Cortex of kidney (tissue), 1 donor: ENCODE measurements at places on chromosomes 4 and X.

DNA sequence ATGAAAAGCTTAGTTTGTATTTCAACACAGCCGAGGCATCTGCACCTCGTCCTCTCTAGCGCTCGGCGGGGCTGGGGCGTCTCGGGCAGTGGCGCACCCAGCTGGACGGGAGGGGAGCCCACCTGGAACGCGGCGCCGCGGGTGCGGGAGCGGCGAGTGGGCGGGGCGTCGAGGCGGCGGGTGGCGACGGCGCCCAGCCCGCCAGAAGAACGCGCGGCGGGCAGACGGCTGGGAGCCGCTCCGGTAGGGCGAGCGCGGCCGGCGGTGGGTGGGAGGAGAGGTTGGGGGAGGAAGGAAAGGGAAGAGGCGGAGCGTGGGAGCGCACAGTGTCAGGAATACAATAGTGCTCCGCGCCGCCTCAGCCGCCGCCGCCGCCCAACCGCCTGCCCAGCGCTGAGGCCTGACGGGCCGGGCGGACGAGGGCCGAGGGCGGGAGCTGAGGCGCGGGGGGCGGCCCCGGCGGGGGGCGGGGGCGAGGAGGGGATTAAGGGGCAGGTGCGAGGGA, at the start of gene JADE3:
Gene JADE3, plus strand, starts transcription at position 324 of the 505 bp plus-strand sequence. CDS start 72,474 bp downstream, outside the sequence.
- DNase-seq, result no peak

GRCh38 chr4:142282870-142283431, 563.1 kb downstream of the INPP4B start:
- DNase-seq, result no peak

DNA sequence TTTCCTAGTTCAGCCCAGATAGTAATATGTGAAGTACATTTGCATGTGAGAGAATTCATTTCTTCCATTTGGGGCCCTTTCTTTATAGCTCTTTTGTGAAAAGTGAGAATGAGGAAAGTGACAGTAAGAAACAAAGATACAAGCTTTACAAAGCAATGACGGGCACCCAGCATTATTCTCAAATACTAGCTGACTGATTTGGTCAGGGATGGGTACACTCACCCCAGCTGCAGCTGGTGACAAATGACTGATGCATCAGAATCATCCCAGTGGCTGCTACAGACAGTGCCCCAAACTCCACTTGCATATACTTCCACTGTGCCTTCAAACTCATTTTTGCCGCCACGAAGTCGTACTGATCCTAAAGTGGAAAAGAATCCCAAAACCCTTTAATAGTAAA, 14.8 kb downstream of the PRSS12 start:
- DNase-seq, result no peak

DNA sequence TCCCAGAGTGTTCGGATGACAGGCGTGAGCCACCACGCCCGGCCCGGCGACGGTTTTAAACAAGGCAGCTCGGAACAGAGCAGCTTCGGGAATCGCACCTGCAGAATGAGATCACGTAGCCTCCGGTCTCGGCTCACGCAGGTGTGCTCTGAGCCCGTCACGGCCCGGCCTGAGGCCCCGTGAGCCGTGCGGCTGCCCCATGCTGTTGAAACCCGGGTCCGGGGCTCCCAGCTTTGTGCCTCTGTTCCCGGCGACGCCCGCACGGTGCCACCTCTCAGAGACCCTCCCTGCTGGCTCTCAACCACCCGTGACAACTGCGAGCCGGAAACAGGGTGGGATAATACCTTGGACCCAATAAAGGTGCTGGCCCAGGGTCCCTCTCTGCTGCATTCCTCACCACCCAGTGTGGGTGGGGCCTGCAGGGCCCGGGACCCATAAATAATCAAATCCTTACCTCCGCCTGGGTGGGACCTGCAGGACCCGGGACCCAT, 13.4 kb upstream of the PLCXD1 start:
- DNase-seq, result no peak

- DNase-seq, result no peak
Measured at GRCh38 chr4:94979621-94980020, 221.9 kb downstream of the BMPR1B start.

DNA sequence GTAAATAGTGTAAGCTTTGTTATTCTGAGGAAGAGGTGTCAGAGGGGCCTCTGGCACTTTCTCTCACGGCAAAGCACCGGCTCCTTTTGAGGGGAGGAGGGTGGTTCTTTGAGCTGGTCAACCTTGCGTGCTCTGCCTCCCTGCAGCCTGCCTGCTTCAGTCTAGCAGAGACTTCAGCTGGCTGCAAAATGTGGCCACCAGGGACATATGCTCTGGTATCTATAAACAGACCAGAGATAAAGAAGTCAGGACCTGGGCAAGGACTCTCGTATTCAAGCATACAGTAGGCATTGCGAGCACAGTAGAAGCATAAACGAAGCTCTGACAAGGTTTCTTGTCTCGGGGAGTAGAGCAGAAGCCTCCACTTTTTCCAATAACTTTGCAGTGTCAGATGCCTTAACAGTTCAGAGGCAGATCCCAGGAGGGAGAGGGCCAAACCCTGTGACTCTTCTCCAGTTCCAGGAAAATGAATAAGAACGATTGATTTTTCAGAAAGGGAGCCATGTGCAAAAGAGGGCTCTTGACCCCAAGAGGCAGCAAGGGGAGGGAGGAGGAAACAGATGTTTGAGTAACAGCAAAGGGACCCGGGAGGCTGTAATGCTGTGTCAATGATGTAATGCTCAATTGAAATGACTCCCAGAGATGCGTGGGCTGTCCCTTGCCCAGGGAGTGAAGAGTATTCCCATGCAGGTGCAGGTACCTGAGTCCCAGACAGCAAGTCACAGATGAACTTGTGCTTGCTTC, 57.9 kb upstream of the TEX13D start:
- no peak for DNase-seq

GRCh38 chr4:148064451-148064850, 332.6 kb downstream of the ARHGAP10 start:
- DNase-seq, result no peak

- no peak for DNase-seq
Measured at GRCh38 chrX:19152762-19153161, 30.5 kb upstream of the ADGRG2 start.

DNA sequence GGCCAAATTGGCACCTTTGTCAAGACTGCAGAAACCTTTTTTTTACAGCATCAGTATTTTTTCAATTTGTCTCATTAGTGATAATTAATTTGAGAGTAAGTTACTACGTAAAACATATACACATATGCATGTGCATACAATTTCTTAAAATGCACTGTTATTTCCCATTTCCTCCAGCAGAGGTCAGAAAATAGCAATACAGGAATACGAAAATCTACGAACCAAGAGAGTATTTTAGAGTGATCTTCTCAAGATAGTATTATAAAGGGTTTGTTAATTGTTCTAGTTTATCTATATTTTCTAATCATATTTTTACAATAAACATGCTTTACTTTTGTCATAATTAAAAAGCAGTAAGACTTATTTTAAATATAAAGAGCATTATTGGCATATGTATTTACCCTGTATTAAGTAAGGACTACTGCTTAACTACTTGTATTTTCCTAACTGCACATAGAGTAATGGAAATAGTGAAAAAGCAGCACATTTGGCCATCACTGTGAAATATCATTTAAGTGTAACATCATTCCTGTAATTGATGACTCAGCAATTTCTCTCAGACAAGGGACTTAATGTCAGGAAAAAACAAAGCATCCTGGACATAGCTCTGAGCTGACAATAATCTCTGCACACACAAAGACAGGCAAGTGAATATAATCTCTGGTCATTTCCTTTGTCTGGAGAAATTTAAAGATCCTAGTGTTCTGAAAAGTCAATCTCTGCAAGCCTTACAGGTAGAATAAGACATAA, 45.6 kb downstream of the MAOB start:
- no peak for DNase-seq

GRCh38 chrX:10602646-10603045, 17.7 kb downstream of the MID1 start:
- no peak for DNase-seq

- DNase-seq, result no peak
Measured at GRCh38 chrX:100643956-100644860, at the start of gene SRPX2. Gene SRPX2 (plus strand): TSS chrX:100644199. CDS start chrX:100646323, 2,124 bp downstream.

DNA sequence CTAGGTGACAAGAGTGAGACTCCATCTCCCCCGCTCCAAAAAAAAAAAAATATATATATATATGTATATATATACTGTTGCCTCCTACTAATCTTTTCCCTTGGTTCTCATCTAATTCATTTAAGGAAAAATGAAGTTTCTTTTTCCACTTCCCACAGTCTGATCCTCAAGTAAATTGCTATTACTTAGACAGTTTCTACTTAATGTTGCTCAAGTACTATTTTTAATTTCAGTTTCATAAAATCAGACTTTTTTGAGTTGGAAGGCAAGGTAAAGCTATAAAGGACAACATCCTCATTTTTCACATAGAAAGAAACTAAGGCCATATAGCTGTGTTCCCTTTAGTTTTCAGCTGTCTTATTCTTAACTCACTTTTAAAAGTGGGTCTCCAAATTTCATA, 5.8 kb downstream of the RXFP1 start:
- no peak for DNase-seq

DNA sequence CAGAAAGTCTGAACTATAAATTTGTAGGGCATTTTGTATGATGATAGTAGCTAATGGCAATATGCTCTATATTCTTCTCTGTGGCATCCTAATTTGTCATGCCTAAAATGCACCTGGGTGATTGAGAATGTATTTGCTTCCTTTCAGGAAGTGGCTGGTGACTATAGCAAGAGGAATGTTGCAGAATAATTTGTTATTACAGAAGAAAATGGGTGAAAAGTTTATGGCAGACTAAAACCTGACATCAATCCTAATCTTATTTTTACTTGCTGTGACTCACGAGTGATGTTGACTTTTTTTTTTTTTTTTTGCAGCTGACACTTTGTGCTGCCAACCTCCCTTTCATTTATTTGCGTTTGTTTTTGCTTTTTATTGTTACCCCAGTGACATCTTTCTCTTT, 141.1 kb downstream of the MSL3 start:
- no peak for DNase-seq

DNA sequence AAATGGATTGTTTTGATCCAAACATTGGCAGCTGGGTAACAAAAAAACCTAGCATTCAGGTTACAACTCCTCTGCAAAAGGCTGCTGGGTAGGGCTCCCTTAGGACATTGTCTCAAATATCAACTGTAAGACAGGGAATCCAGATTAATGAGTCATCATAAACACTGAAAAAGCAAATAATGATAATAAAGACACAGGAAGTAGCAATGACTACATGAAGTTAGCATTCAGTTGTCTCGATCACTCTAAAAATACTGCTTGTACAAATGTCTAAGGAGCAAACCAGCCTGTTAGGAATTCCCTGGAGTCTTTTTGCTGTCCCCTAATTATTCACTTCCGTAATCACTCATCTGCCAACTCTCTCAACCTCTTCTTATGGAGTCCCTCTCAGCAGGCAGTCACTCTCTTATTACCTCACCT, 259.2 kb downstream of the GPC3 start:
- DNase-seq, result no peak

GRCh38 chrX:68934922-68935321, 106.1 kb downstream of the EFNB1 start:
- DNase-seq, result no peak

- DNase-seq, result no peak
Measured at GRCh38 chr4:123528501-123529277, 132.1 kb downstream of the SPRY1 start.

DNA sequence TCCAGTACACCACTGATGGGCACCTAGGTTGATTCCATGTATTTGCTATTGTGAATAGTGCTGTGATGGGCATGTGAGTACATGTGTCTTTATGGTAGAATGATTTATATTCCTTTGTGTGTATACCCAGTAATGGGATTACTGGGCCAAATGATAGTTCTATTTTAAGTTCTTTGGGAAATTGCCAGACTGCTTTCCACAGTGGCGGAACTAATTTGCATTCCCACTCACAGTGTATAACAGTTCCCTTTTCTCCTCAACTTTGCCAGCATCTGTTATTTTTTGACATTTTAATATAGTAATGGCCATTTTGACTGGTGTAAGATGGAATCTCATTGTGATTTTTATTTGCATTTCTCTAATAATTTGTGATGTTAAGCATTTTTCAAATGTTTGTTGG, 25.9 kb downstream of the CC2D2A start:
- DNase-seq, result no peak

DNA sequence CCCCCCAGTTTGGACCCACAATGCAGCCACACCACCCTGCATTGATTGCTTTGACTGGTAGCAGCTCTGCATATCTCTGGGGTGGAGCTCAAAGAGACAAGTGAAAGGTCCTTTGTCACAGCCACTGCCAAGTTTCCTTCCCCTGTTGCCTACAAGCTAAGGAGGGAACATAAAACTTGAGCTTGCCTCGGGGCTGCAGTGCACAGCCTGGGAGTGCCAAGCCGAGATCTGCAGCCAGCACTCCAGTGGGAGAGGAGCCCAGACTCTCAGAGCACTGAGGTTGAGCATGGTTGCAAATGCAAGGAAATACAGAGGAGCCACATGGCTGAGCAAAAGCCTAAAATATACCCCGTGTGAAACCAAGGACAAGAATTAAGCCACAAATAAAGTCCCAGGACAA, 142.2 kb downstream of the DKK2 start:
- no peak for DNase-seq

DNA sequence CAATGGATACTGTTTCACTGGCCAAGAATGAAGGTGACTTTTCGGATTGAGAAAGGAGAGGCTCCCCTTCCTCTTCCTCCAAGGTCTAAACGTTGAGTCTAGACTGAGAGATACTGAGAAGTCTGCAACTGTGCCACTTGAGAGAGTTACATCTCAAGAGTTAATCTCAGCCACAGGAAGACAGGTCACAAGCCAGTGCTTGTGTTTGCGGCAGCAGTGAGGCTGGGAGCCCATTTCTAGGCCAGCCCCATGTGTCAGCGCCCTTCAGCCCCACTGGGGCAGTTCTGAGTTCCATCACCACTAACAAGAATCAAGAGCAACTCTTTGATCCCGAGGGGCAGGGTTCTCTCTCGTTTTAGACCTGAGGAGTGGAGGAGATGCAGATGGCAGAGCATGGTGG, 7.3 kb upstream of the SEC24D start:
- no peak for DNase-seq

DNA sequence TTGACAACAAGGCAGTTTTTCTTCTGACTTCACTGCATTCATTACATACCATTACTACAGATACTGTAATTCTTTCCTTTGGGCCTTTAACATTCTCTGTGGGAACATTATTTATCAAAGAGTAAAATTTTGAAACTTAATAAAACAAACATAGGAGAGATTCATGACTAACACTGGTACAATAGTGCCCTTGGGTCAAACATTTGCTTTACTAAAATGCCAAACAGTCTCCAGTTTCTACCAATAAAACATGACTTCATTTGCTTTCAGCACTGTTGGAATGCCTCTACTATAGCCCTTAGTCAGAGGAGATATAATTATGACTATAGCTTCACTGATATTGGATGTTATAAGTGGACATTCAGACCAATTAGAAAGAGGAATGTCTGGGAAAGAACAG, 481.5 kb downstream of the PACRGL start:
- DNase-seq, result no peak
